ENCODE measurements at places on chromosomes 7 and 10.

DNA sequence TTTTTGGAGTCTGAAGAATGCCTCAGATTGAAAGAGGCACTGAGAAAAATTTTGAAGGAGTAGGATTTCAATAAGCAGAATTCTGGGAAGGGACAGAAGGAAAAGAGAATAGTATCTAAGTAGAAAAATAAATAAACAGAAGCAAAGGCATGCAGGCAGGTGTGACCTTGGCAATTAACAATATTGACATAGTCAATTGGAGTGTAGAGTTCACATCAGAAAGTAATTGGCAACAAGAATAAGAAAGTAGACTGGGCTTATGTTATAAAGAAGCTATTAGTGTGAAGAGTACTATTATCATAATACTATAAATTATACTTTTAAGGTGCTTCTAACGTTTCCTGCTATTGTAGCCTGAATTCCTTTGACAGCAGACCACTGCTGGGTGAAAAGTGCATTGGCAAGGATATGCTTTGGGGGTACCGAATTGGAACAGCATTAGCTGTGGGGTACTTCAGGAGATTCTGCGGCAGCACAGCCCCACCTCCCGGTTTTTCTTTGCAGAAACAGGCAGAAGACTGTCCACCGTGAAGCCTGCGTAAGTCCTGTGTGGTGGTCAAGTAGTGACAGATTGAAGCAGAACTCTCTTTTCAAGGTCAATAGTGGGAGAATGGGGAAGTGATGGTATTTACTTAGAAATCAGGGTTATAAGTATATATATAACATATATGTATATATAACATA is 357.0 kb downstream of the THSD7A start:
- no peak for DNase-seq
- no peaks in the 10 kb centered on the region for H3K4me1 ChIP-seq
- H3K4me3 ChIP-seq, result no peak overlapping the region
- H3K27me3 ChIP-seq, result no peaks in the 10 kb centered on the region
- H3K36me3 ChIP-seq, result no peaks in the 10 kb centered on the region

GRCh38 chr10:43260911-43261577 is 5.8 kb downstream of the RASGEF1A start:
- no peak overlapping the region for H3K4me3 ChIP-seq
- DNase-seq, result no peak
- H3K4me1 ChIP-seq, result no peaks in the 10 kb centered on the region
- no peaks in the 10 kb centered on the region for H3K36me3 ChIP-seq
- H3K27ac ChIP-seq, result no peak overlapping the region

- H3K27me3 ChIP-seq, result no peaks in the 10 kb centered on the region
- no peak for DNase-seq
- H3K4me3 ChIP-seq, result no peak overlapping the region
- no peak overlapping the region for H3K27ac ChIP-seq
- no peaks in the 10 kb centered on the region for H3K4me1 ChIP-seq
Measured at GRCh38 chr7:38506004-38506403, 125.2 kb downstream of the AMPH start.

DNA sequence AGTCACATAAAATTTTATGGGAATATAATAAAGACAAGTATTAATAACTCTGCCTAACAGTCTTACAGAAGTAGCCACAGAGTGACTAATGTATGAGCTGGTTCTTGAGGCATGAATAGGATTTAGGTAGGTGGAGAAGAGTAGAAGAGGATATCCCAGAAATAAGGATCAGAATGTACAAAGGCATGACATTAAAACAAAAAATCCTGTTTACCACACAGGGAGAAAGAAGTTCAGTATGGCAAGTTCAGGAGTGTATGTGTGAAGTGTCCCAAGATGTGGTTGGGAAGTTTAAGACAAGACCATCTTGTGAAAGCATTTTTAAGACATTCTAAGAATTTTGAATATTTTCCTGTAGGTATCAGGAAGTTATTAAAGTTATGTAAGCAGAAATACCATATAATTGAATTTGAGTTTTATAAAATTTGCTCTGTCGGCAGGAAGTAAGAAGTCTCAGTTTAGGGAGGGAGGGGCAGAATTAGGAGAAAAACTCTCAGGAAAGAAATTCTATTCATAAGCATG is 64.7 kb upstream of the CAV2 start:
- no peaks in the 10 kb centered on the region for H3K27me3 ChIP-seq
- no peaks in the 10 kb centered on the region for H3K36me3 ChIP-seq
- H3K4me1 ChIP-seq, result no peaks in the 10 kb centered on the region
- no peak for DNase-seq

DNA sequence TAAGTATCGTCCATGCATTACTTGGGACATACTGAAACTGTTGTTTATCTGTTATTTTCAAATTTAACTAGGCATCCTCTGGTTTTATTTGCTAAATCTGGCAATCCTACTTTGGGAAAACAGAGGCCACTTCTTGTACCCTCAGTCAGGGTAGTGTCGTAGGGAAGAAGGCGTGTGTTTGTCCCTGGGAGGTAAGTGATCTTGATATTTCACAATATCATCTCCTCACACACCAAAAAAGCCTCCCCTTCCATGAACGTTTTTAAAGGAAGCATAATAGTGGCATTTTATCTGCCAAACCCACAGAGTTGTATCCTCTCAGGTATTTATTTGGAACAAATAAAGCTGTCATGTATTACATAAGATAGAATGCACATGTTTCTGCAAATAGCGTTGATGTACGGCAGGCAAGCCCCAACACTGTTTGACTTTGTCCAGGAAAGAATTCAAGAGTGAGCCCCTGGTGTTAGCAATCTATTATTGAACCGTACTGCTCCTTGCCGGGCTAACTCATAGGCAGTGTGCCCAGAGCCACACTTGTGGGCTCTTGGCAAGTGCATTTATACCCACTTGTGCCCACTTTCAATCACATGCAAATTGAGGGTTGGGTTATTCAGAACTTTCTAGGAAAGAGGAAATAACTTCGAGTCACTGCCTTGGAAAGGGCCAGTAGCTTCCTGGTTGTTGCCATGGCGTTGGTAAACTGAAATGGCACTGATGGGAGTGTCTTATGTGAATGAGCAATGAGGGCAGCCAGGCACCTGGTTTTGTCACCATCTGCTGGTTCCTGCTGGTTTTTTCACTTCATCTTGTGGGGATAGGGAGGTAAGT is 266.0 kb downstream of the USP6NL start:
- DNase-seq, result no peak
- H3K27ac ChIP-seq, result no peak overlapping the region
- no peaks in the 10 kb centered on the region for H3K4me1 ChIP-seq
- H3K27me3 ChIP-seq, result no peaks in the 10 kb centered on the region

GRCh38 chr7:71488308-71488707 is 356.4 kb downstream of the GALNT17 start:
- DNase-seq, result no peak
- H3K4me1 ChIP-seq, result no peaks in the 10 kb centered on the region
- no peak overlapping the region for H3K27ac ChIP-seq
- H3K36me3 ChIP-seq, result no peaks in the 10 kb centered on the region
- H3K4me3 ChIP-seq, result no peak overlapping the region

DNA sequence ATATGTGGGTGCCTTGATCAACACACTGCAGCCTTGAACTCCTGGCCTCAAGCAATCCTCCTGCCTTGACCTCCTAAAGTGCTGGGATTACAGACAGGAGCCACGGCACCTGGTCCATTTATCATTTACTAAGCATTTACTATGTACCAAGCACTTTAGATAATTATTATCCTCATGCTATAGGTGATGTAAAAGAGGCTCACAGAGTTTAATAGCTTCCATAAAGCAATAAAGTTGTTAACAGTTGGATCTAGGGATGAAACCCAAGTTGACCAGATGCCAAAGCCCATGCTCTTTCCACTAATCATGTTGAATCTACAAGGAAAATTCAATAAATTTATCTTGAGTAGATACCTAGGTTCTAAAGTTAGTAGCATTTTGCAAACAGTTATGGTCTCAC is 5.0 kb downstream of the NAPEPLD start:
- no peaks in the 10 kb centered on the region for H3K27me3 ChIP-seq
- H3K4me1 ChIP-seq, result no peaks in the 10 kb centered on the region
- no peak overlapping the region for H3K27ac ChIP-seq
- no peaks in the 10 kb centered on the region for H3K36me3 ChIP-seq
- H3K4me3 ChIP-seq, result no peak overlapping the region
- DNase-seq, result no peak

DNA sequence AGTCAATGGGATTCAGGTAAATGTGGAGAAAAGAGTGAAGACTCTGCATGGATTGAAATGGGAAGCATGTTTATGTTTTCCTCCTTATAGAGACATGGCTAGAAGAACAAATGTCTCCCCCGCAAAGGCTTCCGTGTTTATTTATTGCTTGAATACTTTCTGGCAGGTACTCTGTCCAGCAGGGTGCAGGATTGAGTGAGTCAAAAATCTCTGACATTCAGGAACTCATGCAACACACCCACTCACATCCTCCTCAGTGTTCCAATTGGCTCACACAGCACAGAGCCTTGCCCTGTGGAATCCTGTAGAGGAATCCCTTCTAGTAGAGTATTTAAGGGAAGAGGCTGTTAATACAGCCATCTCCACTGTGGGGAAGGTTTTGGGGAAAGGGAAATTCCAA is 290.3 kb upstream of the VWC2 start:
- no peak for DNase-seq
- no peaks in the 10 kb centered on the region for H3K27me3 ChIP-seq
- H3K4me3 ChIP-seq, result no peak overlapping the region
- H3K36me3 ChIP-seq, result no peaks in the 10 kb centered on the region

- no peaks in the 10 kb centered on the region for H3K27me3 ChIP-seq
- H3K4me3 ChIP-seq, result no peak overlapping the region
- no peaks in the 10 kb centered on the region for H3K4me1 ChIP-seq
- no peak for DNase-seq
- H3K36me3 ChIP-seq, result no peaks in the 10 kb centered on the region
Measured at GRCh38 chr7:122790132-122790531, 87.4 kb upstream of the RNF148 start.

- no peaks in the 10 kb centered on the region for H3K27me3 ChIP-seq
- no peak for DNase-seq
- no peak overlapping the region for H3K27ac ChIP-seq
- H3K4me1 ChIP-seq, result no peaks in the 10 kb centered on the region
- H3K4me3 ChIP-seq, result no peak overlapping the region
Measured at GRCh38 chr10:15797346-15797745, 63.0 kb downstream of the MINDY3 start.

GRCh38 chr7:33261585-33261984 is 132.2 kb downstream of the BBS9 start:
- no peaks in the 10 kb centered on the region for H3K36me3 ChIP-seq
- H3K27me3 ChIP-seq, result no peaks in the 10 kb centered on the region
- H3K4me3 ChIP-seq, result no peak overlapping the region
- no peaks in the 10 kb centered on the region for H3K4me1 ChIP-seq
- no peak overlapping the region for H3K27ac ChIP-seq
- DNase-seq, result no peak

- no peak for DNase-seq
- no peaks in the 10 kb centered on the region for H3K36me3 ChIP-seq
- H3K27me3 ChIP-seq, result no peaks in the 10 kb centered on the region
- no peak overlapping the region for H3K27ac ChIP-seq
Measured at GRCh38 chr7:127920787-127921438, 110.3 kb downstream of the LRRC4 start.

- no peak overlapping the region for H3K27ac ChIP-seq
- no peaks in the 10 kb centered on the region for H3K4me1 ChIP-seq
- no peaks in the 10 kb centered on the region for H3K36me3 ChIP-seq
Measured at GRCh38 chr7:43111630-43112458, 603 bp upstream of the HECW1 start.

DNA sequence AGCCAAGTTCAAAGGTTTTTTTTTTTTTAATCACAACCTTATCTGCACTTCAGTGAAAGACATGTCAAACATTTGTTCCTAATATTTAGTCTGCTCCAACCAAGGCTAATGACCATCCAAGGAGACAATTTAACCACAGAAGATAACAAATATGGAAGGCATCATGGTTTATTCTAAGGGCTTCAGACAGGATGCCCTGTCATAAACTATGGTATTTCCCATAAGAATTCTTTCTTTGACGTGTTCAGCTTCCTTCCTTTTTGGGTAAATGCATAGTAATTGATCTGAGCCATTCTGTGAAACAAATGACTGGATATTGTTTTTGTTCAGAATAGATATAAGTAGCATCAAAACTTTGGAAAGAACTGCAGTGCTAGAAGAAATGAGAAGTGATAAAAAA is 326.5 kb upstream of the AOAH start:
- no peak for DNase-seq
- no peak overlapping the region for H3K27ac ChIP-seq
- H3K4me1 ChIP-seq, result no peaks in the 10 kb centered on the region
- H3K27me3 ChIP-seq, result no peaks in the 10 kb centered on the region
- H3K36me3 ChIP-seq, result no peaks in the 10 kb centered on the region
- no peak overlapping the region for H3K4me3 ChIP-seq

GRCh38 chr7:5699467-5700384 is 81.7 kb downstream of the RNF216 start:
- DNase-seq, result peak; percentile 71
- H3K27me3 ChIP-seq, result no peaks in the 10 kb centered on the region
- peaks cover 6% of the 10 kb centered on the region for H3K4me1 ChIP-seq
- H3K27ac ChIP-seq, result peak overlapping the region; percentile 59

GRCh38 chr7:107224374-107225223 is 55.8 kb downstream of the HBP1 start:
- no peak overlapping the region for H3K4me3 ChIP-seq
- DNase-seq, result peak; percentile 7
- H3K4me1 ChIP-seq, result no peaks in the 10 kb centered on the region

- H3K4me3 ChIP-seq, result no peak overlapping the region
- H3K27ac ChIP-seq, result no peak overlapping the region
- no peaks in the 10 kb centered on the region for H3K27me3 ChIP-seq
- no peak for DNase-seq
- H3K36me3 ChIP-seq, result no peaks in the 10 kb centered on the region
- no peaks in the 10 kb centered on the region for H3K4me1 ChIP-seq
Measured at GRCh38 chr10:111811517-111811916, 372.0 kb downstream of the GPAM start.

- peak overlapping the region; percentile 91 for H3K27ac ChIP-seq
- peaks cover 53% of the 10 kb centered on the region for H3K4me1 ChIP-seq
- peak; percentile 73 for DNase-seq
- H3K4me3 ChIP-seq, result no peak overlapping the region
- H3K27me3 ChIP-seq, result no peaks in the 10 kb centered on the region
Measured at GRCh38 chr10:102628451-102628911, 15.8 kb upstream of the TRIM8 start.

GRCh38 chr10:13758312-13758711 is 171.5 kb downstream of the PRPF18 start:
- no peak overlapping the region for H3K27ac ChIP-seq
- H3K4me3 ChIP-seq, result no peak overlapping the region
- H3K36me3 ChIP-seq, result no peaks in the 10 kb centered on the region
- DNase-seq, result peak; percentile 39
- no peaks in the 10 kb centered on the region for H3K27me3 ChIP-seq

DNA sequence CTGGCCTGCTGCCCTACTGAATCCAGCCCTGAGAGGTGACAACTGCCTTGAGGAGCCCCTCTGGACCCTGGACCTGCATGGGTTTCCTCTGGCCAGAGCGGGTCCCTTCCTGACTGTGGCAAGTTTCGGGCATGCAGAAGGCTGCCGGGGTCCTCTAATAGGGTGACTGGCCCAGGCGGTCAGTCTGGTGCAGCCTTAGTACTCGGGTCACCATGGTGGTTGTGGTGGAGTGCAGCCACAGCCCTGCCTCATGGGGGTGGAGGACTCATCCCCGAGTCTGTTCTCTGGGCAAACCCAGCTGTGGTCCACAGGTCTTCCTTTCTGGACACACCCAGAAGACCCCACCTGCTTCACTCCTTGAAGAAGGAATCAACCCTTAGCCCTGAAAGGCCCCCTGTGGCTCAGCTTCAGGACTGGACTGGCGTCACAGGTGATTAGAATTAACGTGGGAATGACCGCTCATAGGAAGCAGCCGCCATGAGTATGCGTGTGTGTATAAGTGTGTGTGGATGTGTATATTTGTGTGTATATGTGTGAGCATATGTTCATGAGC is 28.7 kb downstream of the RAMP3 start:
- H3K27me3 ChIP-seq, result no peaks in the 10 kb centered on the region
- H3K27ac ChIP-seq, result no peak overlapping the region
- no peak overlapping the region for H3K4me3 ChIP-seq
- no peak for DNase-seq

Data from kidney (tissue), 22 donors.